Stimulated activated CD4-positive, alpha-beta T cell treated with anti-CD3 and anti-CD28 coated beads, TNF-alpha, amount 100 ng/mL, for 1 hour (primary cell): ENCODE measurements at places on chromosomes 7 and 10.

DNA sequence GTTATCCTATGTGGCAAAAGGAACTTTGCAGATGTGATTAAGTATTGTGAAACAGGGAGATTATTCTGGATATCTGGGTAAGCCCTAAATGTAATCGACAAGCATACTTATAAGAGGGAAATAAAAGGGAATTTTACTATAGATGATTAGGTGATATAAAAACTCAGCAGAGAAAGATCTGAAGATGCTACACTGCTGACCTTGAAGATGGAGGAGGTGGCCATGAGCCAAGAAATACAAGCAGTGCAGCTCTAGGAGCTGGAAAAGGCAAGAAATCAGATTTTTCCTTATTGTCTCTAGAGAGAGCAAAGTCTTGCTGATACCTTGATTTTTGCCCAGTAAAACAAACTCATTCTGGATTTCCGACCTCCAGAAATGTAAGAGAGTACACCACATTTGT is 67.7 kb downstream of the BRAF start:
- DNase-seq = no peak

- no peak for DNase-seq
Observed at GRCh38 chr7:139659922-139660316, 117.9 kb downstream of the HIPK2 start.

DNA sequence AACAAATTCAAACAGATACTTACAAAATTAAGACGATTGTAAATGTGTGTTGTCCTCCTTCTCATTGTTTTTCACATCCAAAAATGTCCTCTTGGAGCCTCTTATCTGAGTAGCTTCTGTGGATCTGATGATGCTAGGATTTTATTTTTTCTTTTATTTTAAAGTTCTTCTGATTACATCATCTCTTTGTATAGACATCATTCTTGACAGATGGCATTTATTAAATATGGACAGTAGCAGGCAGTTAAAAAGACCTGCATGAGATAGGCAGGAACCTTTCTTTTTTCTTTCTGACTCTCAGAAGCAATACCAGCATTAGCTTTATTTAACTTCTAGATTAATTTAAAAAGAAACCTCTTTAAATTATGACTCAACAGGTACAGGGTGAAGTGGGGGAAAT is at the start of gene RPA3:
RPA3 (minus strand) TSS at position 116 of the 400 bp plus-strand sequence. CDS start 78,189 bp downstream, outside the sequence.
- no peak for DNase-seq

DNA sequence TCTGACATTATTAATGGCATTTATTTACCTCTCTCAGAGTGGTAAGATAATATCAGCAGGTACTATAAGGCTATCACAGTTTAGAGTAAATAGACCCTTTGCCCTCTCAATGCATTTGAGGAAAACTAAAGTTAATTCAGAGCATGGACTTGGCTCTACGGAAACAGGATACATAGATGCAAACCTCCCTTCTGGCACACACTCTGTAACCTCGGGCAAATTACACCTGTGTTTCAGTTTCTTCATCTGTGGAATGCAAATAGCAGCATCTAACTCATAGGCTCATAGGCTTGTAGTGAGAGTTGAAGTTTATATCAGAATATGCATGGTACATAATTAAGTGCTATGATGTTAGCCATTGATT is 5.6 kb downstream of the RAPGEF5 start:
- DNase-seq = no peak

GRCh38 chr10:51800121-51800520 is 100.7 kb upstream of the CSTF2T start:
- no peak for DNase-seq

GRCh38 chr10:23110722-23111516 is 15.5 kb downstream of the MSRB2 start:
- DNase-seq = no peak

DNA sequence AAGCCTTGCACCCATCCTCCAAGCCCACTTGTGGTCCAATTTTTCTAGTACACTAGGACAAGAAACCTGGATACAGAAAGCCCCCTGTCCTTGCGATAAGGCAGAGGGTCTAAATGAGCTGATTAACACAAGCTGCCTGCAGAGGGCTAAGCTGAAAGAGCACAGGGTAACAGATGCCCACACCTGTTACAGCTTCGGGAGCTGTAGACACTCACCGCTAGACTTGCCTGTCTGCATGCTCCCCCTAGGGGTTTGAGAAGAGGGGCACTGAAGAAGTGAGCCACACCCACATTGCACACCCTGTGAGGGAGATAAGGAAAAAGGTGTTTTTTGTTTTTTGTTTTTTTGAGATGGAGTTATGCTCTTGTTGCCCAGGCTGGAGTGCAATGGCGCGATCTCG is 386.5 kb upstream of the AUTS2 start:
- no peak for DNase-seq

DNA sequence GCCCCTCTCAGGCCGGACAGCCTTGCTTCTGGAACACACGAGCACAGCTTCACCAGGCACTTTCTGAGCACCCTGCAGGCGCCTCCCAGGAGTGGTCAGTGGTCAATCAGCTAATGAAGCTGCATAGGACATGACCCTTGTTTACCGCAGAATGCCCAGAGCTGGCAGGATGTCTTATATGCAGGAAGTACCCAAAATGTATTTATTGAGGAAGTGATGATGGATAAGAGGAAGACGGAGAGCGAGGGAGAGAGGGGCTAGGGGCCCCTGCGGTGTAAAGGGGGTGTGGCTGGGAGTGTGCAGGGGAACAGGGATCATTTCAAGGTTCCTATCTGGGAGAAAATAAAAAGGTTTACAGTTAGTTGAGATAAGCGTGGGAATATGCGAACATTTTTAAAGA is 3.3 kb downstream of the CYP2E1 start:
- DNase-seq = no peak

DNA sequence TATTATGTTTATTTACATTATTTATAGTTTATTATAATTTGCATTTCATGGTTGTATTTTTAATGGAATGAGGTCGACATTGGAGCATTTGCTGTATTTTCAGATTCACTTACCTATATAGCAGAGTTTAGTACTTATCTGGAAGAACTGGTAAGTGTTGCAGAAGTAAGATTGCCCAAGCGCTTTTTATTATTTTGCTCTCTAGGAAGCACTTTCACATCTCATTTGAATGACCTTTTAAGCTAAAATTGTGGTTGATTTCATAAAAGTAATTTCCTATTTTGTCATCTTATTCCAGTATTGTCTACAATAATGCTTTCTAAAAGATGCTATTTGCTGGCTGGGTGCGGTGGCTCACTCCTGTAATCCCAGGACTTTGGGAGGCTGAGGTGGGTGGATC is 28.6 kb downstream of the SEC61A2 start:
- DNase-seq = no peak

DNA sequence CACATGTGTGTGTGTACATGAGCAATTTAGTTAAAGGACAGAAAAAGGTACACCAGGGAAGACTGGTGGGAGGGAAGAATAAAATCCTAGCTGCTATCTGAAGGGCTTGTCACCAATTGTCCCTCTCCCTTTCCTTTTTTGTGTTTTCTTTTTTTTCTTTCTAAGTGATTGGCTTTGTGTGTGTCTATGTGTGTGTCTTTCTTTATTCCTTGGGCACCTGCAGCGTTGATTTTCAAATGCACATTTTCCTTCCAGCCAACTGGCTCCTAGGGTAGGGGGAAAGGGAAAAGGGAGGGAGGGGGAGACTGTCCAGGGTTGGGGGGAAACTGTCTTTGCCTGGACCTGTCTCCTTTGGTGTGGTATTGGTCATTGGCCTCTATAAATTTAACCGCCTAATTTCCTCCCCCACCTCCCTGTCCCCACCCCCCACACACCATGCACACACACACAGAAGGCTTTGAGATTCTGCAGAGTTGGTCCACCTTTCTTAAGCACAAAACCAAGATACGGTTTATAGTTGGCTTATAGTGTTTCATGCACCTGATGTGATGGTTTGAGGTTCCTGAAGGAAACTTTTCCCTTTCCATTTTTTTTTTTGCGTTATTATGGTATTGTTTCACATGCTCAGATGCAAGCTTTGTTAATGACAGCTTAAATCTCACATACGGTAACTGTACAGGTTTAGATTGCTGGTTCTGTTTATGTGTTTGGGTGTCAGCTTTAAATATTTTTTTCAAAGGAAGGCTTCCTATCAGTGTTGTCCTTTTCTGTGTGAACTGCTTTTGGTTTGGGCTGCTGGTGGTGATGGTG is 2.6 kb downstream of the AUTS2 start:
- DNase-seq = no peak
